ENCODE measurements at places on chromosomes 1 and 21.

DNA sequence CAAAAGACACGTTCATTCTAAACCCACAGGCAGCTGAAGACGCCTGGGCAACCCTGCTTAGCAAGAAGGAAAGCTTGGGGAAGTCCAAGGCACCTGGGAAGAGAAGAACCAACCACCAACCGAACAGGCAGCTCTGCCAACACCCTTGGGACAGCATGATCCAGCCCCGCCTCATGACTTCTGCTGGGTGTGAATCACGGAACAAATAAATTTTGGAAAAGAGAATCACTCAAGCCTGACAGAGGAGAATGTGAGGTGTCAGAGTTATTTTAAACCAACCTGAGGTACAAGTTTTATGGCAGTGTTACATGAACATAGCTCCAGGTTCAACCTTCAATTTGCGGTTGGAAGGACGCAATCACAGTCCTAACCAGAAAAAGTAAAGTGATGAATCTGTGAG lies 10.0 kb upstream of the PADI4 start:
- no peak for DNase-seq

GRCh38 chr1:220631238-220631815 lies 58.8 kb upstream of the C1orf115 start:
- DNase-seq = peak; percentile 12

DNA sequence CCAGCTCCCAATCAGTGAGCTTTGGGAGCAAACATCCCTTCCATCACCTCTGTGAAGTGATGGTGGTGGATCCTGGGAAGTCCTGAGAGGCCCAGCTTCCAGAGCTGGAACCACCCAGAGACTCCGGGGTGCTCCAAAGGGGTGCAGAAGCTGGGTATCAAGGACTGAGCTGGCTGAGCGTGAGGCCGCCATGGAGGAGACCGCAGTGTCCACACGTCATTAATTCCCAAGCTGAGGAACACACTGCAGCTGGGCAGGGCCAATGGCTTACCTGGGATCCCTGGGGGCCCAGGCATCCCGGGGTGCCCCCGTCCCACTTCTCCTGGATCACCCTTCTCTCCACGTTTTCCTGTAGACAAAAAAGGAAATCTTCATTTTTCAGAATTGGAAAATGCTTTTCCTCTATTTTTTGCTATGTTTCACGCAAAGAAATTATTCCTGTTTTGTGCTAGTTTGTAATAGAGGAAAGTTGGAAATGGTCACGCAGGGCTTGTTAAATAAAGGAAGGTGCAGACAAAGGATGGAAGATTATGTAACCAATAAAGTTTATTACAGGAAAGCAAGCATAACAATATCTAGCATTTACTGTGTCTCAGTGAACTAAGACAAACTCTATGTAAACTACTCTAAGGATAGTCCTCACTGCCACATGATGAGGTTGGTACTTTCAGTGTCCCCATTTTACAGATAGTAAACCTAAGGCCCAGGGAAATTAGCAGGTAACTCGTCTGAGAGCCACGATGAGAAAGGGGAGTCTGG lies 15.4 kb downstream of the COL9A2 start:
- no peak for DNase-seq

- no peak for DNase-seq
These were observed 66.6 kb downstream of the BACE2 start for GRCh38 chr21:41234569-41234968.

DNA sequence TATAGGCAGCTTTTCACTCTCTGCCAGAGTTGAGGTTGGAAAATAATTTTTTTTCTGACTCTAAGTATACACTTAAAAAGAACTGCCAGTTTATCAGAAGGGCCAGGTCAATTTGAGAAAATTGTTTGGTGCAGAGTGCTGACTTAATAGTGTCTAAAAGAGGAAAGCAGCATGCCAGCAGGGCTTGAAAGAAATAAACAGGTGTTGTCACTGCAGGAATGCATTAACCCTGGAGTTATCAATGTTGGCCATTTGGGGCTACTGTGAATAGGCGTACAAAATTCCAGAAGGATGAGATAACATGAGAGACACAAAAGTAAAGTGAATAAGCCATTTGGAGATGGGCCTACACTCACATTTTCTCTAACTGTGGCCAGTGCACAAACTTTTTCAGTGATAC lies 220.6 kb upstream of the PLD5 start:
- DNase-seq = no peak

- no peak for DNase-seq
These were observed 1.2 kb downstream of the SAMD11 start for GRCh38 chr1:924656-925560.

DNA sequence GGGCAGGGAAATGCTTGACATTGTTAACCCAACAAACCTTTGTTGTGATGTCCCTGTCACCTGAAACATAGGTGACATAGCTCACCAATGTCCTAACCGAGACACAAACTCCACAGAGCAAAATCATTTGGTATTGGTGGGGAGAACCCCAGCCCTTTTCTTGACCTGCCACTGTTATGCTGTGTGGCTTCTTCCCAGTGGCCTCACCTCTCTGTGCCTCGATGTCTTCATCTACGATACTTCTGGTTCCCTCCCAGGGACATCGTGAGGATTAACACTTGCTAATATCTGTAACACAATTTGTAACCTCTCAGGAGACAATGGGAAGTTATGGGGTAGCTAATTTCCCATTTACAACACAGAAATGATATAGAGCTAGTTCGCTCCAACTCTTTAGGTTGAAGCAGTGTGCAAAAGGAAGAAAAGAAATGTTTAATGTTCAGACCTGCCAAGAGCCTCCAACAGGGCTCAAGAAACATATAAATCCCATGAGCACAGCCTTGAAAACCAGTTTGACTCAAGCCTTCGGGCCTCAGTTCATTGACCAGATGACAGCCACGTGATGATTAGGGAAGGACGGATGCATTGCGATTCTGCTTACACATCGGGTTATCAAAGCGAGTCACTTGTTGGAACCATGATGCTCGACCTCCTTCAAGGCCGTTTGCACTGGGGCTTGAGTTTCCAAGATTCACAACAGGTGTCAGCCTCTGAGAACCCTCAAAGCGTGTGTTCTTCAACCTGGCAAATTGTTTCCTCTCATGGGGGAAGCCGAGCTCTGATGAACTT lies 37.8 kb upstream of the TMEM51 start:
- DNase-seq = no peak

GRCh38 chr1:178934546-178934945 lies 63.7 kb upstream of the ANGPTL1 start:
- DNase-seq = no peak

DNA sequence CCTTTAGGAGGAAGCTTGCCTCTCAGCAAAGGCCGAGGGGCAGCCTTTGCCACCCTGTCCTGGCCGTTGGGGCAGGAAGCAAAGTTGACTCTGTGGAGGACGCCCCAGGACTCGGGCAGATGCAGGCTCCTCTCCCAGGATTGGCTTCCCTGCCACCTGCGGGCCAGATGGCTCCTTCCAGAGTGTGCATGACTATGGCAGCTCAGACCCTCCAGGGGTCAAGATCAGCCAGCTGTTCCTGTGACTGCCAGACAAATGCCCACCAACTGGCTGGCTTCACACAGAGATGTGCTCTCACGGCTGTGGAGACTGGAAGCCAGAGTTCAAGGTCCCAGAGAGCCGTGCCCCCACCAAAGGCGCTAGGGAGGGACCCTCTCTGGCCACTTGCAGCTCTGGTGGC lies 87.0 kb upstream of the VAMP3 start:
- no peak for DNase-seq

- no peak for DNase-seq
These were observed 128.4 kb upstream of the USP25 start for GRCh38 chr21:15601390-15601789.

- no peak for DNase-seq
These were observed 18.2 kb downstream of the TRIM67 start for GRCh38 chr1:231180034-231180433.

- DNase-seq = no peak
These were observed 15.0 kb downstream of the ATF3 start for GRCh38 chr1:212623603-212624002.

GRCh38 chr1:226098870-226099835 lies 36.6 kb downstream of the H3-3A start:
- DNase-seq = no peak

- DNase-seq = no peak
These were observed 395.7 kb downstream of the KCNH1 start for GRCh38 chr1:210738256-210738655.

DNA sequence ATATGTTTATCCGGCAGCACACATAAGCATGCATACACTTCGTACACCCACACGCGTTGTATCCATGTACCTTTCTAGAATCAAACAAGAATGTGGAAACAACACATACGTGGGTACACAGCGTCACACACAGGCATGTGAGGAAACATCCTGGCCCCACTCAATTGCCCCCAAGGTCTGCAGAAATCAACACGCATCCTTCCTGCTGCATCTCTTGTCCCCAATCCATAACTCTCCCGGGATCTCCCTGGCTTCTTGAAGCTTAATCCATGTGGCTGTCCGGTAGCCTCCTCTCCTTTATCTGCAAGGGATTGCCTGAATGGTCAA lies 5.5 kb upstream of the TBX15 start:
- no peak for DNase-seq

DNA sequence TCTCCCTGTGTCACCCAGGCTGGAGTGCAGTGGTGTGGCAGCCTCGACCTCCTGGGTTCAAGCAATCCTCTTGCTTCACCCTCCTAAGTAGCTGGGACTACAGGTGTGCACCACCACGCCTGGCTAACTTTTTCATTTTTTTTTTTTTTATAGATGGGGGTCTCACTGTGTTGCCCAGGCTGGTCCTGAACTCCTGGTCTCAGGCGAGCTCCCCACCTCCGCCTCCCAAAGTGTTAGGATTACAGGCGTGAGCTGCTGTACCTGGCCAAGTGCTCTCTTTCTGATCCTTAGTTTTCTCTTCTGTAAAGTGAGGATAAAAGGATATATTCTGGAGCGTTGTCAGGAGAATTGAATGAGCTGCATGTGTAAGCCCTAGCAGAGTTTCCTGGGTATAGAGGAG lies 68.7 kb downstream of the GALNT2 start:
- no peak for DNase-seq

DNA sequence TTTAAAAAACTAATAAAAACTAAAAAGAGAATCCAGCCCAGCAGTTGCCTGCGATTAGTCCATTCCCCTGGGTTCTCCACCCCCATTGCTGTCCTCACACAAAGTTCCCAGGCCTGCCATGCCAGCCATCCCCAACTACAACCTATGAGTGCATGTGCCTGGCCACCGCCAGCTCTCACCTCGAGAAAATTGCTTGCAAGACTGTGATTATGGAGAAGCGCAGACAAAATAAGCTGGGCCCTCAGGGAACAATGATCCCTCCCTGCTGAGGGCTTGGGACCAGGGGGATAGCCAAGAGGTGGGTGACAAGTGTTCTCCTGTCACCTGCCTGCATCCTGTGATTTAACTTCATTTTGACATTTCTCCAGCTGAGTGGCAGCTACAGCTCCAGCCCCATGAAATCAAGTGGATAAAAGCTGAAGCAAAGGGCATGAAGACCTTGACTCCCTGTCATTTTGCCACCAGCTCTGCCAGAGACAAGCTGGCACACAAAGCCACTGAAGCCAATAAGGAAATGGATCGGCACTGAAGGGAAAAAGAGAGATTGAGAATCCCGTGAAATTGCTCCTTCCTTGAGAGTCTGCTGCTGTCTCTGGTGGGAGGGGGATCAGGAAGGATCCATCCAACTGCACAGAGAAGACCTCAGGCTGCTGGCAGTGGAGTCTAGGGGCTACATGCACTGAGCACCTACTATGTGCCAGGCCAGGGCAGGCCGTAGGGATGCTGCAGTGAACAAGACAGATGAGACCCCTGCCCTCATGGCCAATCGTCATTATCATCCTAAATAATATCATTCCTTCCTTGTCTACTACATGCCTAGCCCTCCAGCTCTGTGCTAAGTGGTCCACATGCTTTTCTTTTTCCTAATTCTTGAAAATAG lies 40.7 kb downstream of the MATN1 start:
- no peak for DNase-seq

- peak; percentile 93 for DNase-seq
These were observed 23.7 kb downstream of the RNU5D-1 start for GRCh38 chr1:44707112-44707881.

- no peak for DNase-seq
These were observed 31.6 kb upstream of the DNAJC6 start for GRCh38 chr1:65277605-65278347.

DNA sequence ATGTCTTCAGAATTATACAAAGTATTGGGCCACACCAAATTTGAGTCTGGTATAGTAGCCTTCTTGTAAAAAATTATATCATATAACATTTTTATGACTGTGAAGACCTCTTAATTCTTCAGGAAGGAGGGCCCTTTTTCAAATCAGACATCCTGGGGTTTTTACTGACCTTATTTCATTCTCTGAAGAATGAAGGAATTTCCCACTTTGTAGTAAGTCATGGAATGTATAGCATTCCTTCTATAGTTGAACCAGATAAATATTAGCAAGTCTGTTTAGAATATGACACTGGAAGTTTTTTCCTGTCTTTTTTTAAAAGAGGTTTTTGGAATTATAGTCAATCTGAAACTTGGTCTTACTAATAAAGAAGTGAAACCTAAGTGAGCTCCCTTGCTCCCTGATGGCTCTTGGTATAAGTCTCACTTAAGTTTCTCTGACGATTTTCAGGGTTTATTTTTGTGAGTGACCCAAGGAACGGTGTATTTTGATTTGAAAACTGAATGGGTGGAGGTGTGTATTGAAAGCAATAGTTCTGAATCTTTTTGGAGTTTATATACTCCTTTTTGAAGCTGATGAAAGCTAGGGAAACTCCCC lies 23.7 kb downstream of the SNX27 start:
- no peak for DNase-seq

DNA sequence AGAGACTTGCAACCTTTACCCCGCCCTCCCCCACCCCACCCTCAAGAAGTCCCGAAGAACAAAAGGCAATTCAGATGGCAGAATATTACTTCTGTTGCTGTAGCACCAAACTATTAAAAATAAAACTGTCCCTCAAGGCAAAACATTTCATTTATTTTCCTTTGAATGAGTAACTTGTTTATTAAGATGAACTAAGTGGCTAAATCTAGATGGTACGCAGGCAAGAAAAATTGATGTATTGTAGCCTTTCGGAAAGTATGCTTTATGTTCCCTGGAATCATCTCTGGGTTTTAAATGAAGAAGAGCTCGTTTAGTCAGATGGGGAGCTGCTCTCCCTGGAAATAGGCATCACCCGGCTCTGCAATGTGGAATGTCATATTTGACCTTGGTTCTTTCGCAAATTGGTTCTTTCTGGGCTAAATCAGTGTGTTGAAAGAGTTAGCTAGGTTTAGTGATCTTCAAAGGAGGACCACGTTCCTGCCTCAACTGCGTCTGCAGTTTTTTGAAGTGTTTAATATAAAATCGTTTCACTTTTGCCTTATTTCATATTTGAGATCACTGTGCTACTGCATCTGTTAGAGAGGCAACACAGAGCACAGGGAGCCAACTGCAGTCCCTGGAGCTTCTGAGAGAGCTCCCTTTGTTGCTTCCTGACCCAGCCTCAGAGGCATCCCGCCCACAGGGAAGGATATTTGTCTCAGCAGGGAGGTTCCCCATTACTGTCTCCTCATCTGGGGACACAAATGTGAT lies 61.8 kb downstream of the KIF26B start:
- DNase-seq = no peak

- DNase-seq = no peak
These were observed 201.7 kb downstream of the ROR1 start for GRCh38 chr1:63975481-63975880.

All from stromal cell of bone marrow (primary cell).